ENCODE measurements at places on chromosomes 1 and 21. TPM values are rescaled to one million over a fixed set of nuclear protein-coding genes. Genes with fewer than 3 reads are reported as not detected.

NPHS2 gene
- not detected for total RNA-seq

MMP23B gene
- 4.7 TPM for total RNA-seq

SMPDL3B gene
- 0.25 TPM for total RNA-seq

S100A7A gene
- total RNA-seq: not detected

LEPROT gene
- 47.1 TPM for total RNA-seq

KCNJ15 gene
- total RNA-seq: 0.75 TPM

DNASE2B gene
- total RNA-seq: not detected

OR2T5 gene
- not detected for total RNA-seq

LPGAT1 gene
- 60.0 TPM for total RNA-seq

SPRR2F gene
- total RNA-seq: not detected

FMO3 gene
- not detected for total RNA-seq

Data from uterine smooth muscle cell (primary cell).